ENCODE measurements at places on chromosomes 12 and 14.
A peak's percentile ranks its signal among the peaks of the same experiment; 100 is the strongest.

DNA sequence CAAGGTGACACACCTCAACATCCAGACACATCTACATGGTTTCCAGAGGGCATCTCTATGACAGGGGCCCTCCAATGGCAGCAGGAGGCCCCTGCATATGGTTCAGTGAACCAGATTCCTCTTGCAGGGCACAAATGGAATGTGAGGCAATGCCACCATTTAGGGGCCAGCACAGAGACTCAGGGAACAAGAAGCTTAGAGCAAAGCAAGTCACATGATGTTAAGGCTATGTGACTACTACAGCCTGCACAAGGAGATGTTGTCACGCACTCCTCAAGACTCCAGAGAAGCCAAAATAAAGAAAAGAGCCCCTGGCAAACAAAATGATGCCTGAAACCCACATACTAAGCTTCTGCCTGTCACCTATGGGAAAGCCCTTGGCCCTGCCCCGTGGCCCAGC lies 95.2 kb downstream of the RBM19 start:
- no peak for DNase-seq

DNA sequence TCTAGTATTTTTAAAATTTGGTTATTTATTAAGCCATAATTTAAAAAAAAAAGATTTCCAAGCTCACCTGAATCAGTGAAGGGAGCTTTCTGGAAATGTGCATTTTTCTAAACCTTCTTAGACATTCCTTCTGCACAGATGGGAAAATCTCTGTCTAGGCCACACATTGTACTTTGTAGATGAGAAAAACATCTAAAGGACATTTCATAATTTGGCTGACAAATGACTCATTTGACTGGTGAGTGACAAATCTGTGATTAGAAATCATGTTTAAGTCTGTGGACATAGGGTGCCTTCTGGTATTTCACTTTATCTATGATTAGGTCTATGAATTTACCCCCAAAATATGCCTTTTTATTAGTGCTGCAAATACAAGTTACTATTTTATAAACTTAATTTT lies 1044.9 kb upstream of the FLRT2 start:
- DNase-seq = no peak

DNA sequence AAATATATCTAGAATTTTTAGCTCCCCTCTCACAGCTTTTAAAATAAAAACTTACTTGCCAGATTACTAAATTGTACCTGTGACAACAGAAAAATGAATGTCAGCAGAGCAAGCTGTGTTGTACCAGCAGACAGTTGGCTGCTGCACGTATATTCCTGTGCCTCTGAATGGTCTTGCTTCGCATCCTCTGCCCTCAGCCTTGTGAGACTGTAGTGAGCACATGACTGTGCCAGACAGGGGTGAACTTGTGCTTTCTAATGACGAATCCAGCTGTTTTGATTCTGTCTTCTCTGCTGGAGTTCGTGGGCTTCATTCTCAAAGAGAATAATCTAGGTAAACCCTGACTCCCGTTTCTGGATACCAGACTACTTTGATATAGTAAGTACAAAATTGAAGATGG lies 58.3 kb upstream of the FRMD6 start:
- DNase-seq = no peak

DNA sequence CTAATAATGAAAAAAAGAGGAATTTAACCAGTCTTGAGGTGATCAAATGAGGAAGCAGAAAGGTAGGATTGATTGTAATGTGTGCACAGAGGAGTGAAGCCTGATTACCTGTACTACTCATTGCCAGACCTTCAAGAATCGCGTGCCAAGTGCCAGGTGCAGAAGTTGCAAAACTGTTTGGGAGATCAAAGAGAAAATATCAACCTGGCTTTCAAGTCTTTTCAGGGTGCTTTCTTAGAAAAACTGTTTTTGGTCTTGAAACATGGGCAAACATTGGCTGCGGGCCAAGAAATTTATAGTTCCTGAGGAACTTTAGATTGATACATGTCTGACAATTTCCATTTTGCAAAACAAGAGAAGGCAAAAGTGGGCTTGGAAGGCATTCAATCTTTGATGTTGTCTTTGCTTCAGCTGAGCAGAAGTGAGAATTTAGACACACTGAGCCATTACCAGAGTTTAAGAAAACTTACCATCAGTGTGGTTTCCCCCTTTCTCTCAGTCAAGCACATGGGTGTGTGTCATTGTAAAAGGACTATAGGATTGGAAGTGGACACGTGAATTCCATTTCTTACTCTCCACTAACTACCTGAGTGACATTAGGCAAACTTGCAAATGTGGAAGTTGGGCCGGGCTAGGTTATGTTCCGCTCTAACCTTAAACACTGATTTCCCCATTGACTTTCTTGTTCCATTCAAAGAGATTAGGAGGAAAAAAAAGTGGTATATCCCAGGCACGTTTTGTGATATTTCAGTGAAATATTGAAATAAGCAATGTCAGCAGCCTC lies 486.2 kb downstream of the DIO2 start:
- DNase-seq = no peak

- DNase-seq = no peak
Measured at GRCh38 chr12:106901276-106901675, 54.4 kb upstream of the TMEM263 start.

GRCh38 chr14:77024171-77024691 lies 4.3 kb downstream of the IRF2BPL start:
- peak; percentile 77 for DNase-seq

DNA sequence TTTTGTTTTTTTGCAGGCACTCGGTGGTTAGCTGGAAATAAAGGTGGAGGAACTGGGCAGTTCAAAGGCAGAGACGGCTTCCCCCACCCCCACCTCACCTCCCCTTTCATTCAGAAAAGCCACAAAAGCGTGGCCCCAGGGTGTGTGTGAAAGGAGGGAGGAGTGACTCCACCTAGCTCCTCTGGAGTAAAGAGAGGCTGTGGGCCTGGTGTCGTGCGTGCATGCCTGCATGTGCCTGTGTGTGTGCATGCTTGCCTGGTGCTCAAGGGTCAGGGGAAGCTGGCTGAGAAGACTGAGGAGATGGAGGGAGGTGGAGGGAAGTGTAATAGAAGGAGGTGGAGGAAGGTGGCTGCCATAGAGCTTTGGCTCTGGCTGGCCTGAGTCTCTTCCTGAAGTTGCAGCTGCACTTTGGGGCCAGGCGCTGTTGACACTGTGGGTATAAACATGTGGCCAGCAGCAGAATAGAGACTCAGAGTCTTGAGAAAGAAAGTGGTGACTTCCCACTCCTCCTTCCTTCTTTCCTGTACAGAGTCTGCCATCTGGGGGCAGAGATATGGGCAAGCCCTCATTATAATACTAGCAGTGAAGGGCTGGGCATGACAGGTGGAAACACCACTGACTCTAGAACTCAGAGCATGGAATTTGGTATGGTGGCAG lies 36.9 kb upstream of the SINHCAF start:
- DNase-seq = peak; percentile 27

DNA sequence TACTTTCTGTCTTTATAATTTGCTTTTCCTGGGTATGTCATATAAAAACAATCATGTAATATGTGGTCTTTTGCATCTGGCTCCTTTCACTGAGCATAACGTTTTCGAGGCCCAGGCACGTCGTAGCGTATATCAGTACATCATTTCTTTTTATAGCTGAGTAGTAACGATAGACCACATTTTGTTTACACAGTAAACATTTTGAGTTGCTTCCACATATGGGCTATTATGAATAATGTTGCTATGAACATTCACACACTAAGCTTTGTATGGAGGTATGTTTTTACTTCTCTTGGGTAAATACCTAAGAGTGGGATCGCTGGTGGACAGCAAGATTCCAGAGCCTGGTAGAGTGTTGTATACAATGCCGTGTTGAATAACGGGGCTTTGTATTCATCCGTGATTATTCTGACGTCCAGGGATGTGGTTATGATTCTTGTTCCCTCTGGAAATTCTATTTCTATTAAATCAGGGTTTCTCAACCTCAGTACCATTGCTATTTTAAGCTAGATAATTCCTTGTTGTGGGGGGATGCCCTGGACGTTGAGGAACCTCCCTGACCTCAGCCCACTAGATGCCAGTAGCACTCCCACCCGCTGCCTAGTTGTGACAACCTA lies 38.9 kb upstream of the CIT start:
- no peak for DNase-seq

DNA sequence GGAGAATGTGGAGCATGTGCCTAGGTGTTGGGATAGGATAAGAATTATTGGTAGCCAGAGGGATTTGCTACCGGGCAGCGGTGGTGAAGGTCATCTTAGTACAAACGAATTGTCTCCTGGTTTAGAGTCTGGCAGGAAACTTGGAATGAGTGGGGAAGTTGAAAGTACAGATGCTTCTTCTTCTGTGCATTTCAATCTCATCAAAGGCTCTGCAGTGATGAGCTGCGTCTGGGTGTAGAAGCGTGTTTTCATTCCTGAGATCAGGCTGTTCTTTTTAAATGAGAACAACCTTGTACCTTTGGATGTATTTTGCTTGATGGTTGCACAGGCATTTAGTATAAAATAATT lies 2.1 kb downstream of the WNK1 start:
- no peak for DNase-seq

DNA sequence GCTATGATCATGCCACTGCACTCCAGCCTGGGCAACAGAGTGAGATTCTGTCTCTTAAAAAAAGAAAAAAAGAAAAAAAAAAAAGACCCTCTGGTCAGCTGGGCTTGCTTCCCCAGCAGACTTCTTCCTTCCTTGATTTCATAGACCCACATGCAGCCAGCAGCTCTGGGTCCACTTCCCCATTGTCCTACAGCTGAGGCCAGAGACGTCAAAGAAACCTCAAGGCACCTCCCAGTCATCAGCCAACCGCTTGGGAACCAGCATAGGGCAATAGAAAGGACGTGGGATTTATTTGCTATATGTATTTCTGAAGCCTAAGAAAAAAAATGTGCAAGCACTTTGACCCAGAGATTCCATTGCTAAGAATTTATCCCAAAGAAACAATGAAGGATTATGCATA lies 35.4 kb upstream of the SPPL3 start:
- DNase-seq = no peak

GRCh38 chr14:65864549-65864948 lies 452.0 kb downstream of the FUT8 start:
- no peak for DNase-seq

GRCh38 chr12:8675591-8676036 lies 13.0 kb upstream of the MFAP5 start:
- no peak for DNase-seq
